Endothelial cell (in vitro differentiated cells): ENCODE measurements at places on chromosomes 5 and 9. TPM values are rescaled to one million over a fixed set of nuclear protein-coding genes. Genes with fewer than 3 reads are reported as not detected.
A peak's percentile ranks its signal among the peaks of the same experiment; 100 is the strongest.

PGGT1B gene
- 34.7 TPM for total RNA-seq

GRCh38 chr5:157172403-157172802 is 6.3 kb upstream of the GARIN3 start:
- peaks cover 2% of the 10 kb centered on the region for H3K27me3 ChIP-seq
- H3K27ac ChIP-seq = no peak overlapping the region
- no peak overlapping the region for H3K4me3 ChIP-seq
- no peak for DNase-seq

DNA sequence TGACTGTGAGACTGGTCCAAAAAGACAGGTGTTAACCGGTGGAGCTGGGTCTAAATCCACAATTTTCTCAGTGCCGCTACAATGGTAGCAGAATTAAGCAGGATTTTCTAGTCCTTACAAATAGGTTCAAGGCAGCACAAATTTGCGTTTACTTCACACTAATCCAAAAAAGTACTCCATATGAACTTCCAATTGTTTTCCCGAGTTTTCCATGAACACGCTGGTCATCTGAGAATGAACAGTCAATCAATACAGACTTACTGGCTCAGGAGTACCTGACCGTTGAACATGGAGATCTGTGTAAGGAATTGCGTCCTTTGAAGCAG is 709 bp downstream of the SLC35D2 start:
- no peaks in the 10 kb centered on the region for H3K36me3 ChIP-seq
- H3K27me3 ChIP-seq = no peaks in the 10 kb centered on the region
- H3K4me1 ChIP-seq = peaks cover 10% of the 10 kb centered on the region
- H3K4me3 ChIP-seq = peak overlapping the region; percentile 92

GRCh38 chr5:103461243-103461642 is 101.3 kb downstream of the NUDT12 start:
- DNase-seq = no peak
- no peak overlapping the region for H3K4me3 ChIP-seq
- no peaks in the 10 kb centered on the region for H3K36me3 ChIP-seq
- no peaks in the 10 kb centered on the region for H3K27me3 ChIP-seq
- no peak overlapping the region for H3K27ac ChIP-seq
- H3K4me1 ChIP-seq = no peaks in the 10 kb centered on the region

RNF183 gene
- total RNA-seq = not detected

RETREG1 gene
- total RNA-seq = 15.8 TPM

- peaks cover 5% of the 10 kb centered on the region for H3K36me3 ChIP-seq
- peaks cover 2% of the 10 kb centered on the region for H3K27me3 ChIP-seq
- H3K4me3 ChIP-seq = no peak overlapping the region
- H3K4me1 ChIP-seq = peaks cover 26% of the 10 kb centered on the region
- no peak for DNase-seq
Measured at GRCh38 chr9:20997503-20998076, 33.9 kb downstream of the HACD4 start.

- H3K4me1 ChIP-seq = peaks cover 16% of the 10 kb centered on the region
- peaks cover 3% of the 10 kb centered on the region for H3K36me3 ChIP-seq
- H3K27ac ChIP-seq = no peak overlapping the region
- H3K4me3 ChIP-seq = no peak overlapping the region
Measured at GRCh38 chr5:54886866-54887265, 98.5 kb downstream of the ESM1 start.

GRCh38 chr9:14318934-14319580 is 5.1 kb upstream of the NFIB start:
- DNase-seq = no peak
- H3K4me1 ChIP-seq = peaks cover 62% of the 10 kb centered on the region

DNA sequence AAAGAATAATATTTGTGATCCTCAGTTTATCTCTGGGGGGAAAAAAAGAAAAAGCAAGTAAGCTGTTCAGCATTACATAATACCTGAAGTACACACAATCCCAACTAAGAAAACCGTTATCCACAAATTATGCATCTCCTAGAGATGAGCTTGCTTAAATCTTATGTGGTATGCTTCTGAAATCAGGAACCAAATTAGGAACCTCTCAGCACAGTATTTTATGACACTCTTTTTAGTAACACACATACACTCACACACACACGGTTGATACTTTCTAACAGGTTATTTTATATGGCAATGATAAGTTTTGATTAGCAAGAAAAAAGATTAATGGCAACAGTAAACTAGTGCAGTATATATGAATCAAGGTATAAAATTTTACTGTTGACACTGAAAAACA is 1.2 kb upstream of the ZNF510 start:
- peak overlapping the region; percentile 62 for H3K4me3 ChIP-seq
- H3K27ac ChIP-seq = no peak overlapping the region
- no peak for DNase-seq
- no peaks in the 10 kb centered on the region for H3K27me3 ChIP-seq
- peaks cover 11% of the 10 kb centered on the region for H3K4me1 ChIP-seq

GRCh38 chr5:160260881-160261815 is 31.8 kb downstream of the FABP6 start:
- H3K4me1 ChIP-seq = peaks cover 44% of the 10 kb centered on the region
- peak overlapping the region; percentile 47 for H3K4me3 ChIP-seq
- peaks cover 41% of the 10 kb centered on the region for H3K36me3 ChIP-seq
- peak overlapping the region; percentile 89 for H3K27ac ChIP-seq
- no peak for DNase-seq

GRCh38 chr5:88818296-88818695 is 64.7 kb downstream of the MEF2C start:
- no peak for DNase-seq
- H3K36me3 ChIP-seq = peaks cover 6% of the 10 kb centered on the region
- H3K27me3 ChIP-seq = peaks cover 5% of the 10 kb centered on the region
- peak overlapping the region; percentile 87 for H3K27ac ChIP-seq

HMMR gene
- total RNA-seq = 8.6 TPM

MYMK gene
- not detected for total RNA-seq

DNA sequence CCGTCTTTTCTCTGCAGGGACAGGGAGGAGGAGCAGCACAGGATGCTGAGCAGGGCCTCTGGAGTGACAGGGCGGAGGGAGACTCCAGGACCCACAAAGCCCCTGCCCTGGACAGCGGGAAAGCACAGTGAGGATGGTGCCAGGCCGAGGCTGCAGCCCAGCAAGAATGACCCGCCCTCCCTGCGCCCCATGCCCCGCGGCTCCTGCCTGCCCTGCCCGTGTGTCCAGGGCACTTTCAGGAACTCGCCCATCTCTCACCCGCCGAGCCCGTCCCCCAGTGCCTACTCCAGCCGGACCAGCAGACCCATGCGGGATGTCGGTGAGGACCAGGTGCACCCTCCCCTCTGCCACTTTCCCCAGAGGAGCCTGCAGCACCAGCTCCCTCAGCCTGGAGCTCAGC is 9.1 kb upstream of the EXOC3 start:
- H3K27ac ChIP-seq = no peak overlapping the region
- H3K4me3 ChIP-seq = no peak overlapping the region
- peaks cover 6% of the 10 kb centered on the region for H3K4me1 ChIP-seq

BASP1 gene
- total RNA-seq = 95.2 TPM

DNA sequence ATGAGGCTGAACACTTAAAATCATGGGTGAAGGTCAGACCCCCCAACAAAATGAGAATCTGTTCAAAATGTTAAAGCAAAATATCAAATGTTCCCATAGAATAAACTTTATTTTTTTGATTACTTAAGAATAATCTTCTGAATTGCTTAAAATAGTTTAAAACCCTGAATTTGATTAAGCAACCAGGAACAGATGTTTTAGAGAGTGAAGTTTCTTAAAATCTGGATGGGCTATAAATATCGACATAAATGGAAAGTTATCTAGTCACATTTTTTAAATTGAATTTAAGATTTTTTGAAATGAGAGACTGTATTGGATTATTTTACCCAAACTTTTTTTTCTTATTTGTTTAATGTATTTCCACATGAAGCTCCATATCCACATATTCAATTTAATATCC is 98.5 kb downstream of the ADAMTS12 start:
- H3K4me1 ChIP-seq = no peaks in the 10 kb centered on the region
- no peak overlapping the region for H3K4me3 ChIP-seq
- DNase-seq = no peak
- H3K27ac ChIP-seq = no peak overlapping the region

DNA sequence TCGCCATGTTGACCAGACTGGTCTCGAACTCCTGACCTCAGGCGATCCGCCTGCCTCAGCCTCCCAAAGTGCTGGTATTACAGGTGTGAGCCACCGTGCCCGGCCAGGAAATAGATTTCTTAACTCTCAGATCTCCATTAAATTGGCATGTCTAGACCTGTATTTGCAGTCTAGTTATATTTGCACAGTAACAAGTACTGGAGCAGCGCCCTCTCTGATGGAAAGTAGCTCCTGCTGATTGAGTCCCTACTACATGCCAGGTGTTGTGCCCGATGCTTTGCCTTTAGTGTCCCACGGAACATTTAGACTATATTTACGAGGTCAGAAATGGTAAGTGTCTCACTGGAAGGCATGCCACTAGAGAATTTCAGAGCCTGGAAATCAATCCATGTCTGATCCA is 15.8 kb upstream of the TMED9 start:
- no peak overlapping the region for H3K27ac ChIP-seq
- peaks cover 8% of the 10 kb centered on the region for H3K4me1 ChIP-seq
- no peaks in the 10 kb centered on the region for H3K36me3 ChIP-seq
- DNase-seq = no peak
- peaks cover 3% of the 10 kb centered on the region for H3K27me3 ChIP-seq

GRCh38 chr5:92981001-92981400 is 600.0 kb downstream of the NR2F1-AS1 start:
- H3K4me1 ChIP-seq = no peaks in the 10 kb centered on the region
- H3K36me3 ChIP-seq = no peaks in the 10 kb centered on the region
- no peak for DNase-seq

NUTM2G gene
- total RNA-seq = not detected

SLC1A1 gene
- total RNA-seq = 2.2 TPM

GRCh38 chr9:34098307-34098706 is 28.2 kb downstream of the DCAF12 start:
- H3K27me3 ChIP-seq = no peaks in the 10 kb centered on the region
- no peak overlapping the region for H3K27ac ChIP-seq
- no peak for DNase-seq
- no peak overlapping the region for H3K4me3 ChIP-seq
- H3K4me1 ChIP-seq = no peaks in the 10 kb centered on the region
- peaks cover 18% of the 10 kb centered on the region for H3K36me3 ChIP-seq

DNA sequence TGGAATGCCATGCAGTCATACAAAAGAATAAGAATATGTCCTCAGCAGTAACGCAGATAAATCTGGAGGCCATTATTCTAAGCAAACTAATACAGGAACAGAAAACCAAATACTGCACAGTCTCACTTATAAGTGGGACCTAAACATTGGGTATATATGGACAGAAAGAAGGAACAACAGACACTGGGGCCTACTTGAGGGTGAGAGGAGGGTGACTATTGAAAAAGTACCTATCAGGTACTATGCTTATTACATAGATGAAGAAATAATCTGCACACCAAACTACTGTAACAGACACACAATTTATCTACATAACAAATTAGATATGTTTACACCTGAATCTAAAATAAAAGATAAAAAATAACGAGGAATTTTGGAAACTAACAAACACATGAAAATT is 38.8 kb downstream of the MEIKIN start:
- no peak for DNase-seq
- H3K4me3 ChIP-seq = no peak overlapping the region
- no peak overlapping the region for H3K27ac ChIP-seq
- no peaks in the 10 kb centered on the region for H3K36me3 ChIP-seq
- H3K27me3 ChIP-seq = peaks cover 3% of the 10 kb centered on the region

- no peak overlapping the region for H3K4me3 ChIP-seq
- no peak for DNase-seq
- peaks cover 2% of the 10 kb centered on the region for H3K27me3 ChIP-seq
- no peak overlapping the region for H3K27ac ChIP-seq
Measured at GRCh38 chr5:68441309-68442073, 225.9 kb downstream of the PIK3R1 start.

DNA sequence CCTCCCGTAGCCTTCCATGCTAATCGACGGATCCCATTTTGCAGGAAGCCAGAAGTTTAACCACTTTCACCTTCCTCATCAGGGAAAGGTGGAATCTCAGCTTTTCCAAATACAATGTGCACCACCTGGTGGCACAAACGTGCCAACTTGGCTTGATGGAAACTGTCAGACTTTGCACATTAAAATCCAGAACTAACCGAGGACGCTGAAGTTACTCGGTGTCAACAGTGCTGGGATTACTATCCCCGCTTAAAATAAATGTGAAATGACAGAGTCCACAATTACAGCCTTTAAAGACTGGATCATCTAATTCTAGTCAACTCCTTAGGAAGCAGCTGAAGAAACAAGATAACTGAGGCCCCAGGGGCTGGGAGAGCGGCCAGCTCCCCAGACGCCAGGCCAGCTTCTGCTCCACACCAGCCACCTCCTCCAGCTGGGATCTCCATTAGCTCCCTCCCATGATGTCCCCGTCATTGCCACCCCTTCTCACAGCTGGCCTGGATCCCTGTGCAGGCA is 50.1 kb upstream of the RETREG1 start:
- H3K27me3 ChIP-seq = peaks cover 8% of the 10 kb centered on the region
- no peak for DNase-seq
- H3K4me1 ChIP-seq = no peaks in the 10 kb centered on the region
- peak overlapping the region; percentile 30 for H3K27ac ChIP-seq
- H3K4me3 ChIP-seq = peak overlapping the region; percentile 9

LMX1B gene
- 0.26 TPM for total RNA-seq

GRCh38 chr5:2381861-2382260 is 369.6 kb downstream of the IRX2 start:
- H3K4me1 ChIP-seq = no peaks in the 10 kb centered on the region
- H3K27me3 ChIP-seq = peaks cover 3% of the 10 kb centered on the region
- no peak overlapping the region for H3K27ac ChIP-seq
- DNase-seq = no peak
- no peak overlapping the region for H3K4me3 ChIP-seq

FAM81B gene
- 1.2 TPM for total RNA-seq
